ENCODE measurements at places on chromosomes 5 and 9. TPM values are rescaled to one million over a fixed set of nuclear protein-coding genes. Genes with fewer than 3 reads are reported as not detected.

GRCh38 chr5:154358516-154359220 is 87.1 kb upstream of the SAP30L start:
- DNase-seq, result no peak

DNA sequence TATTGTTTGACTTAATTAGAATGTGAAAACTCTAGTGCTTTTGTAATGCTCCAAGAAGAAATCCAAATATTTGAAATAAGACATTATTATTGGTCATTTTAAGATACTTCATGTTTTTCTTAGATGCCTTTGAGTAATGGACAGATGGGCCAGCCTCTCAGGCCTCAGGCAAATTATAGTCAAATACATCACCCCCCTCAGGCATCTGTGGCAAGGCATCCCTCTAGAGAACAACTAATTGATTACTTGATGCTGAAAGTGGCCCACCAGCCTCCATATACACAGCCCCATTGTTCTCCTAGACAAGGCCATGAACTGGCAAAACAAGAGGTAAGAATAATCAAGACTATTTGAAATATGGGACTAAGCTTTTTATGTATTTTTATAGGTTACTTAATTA is 69.2 kb upstream of the SREK1 start:
- no peak for DNase-seq

- DNase-seq, result no peak
Measured at GRCh38 chr5:119532637-119533036, 80.3 kb downstream of the HSD17B4 start.

- DNase-seq, result no peak
Measured at GRCh38 chr5:156981481-156981880, 18.5 kb upstream of the TIMD4 start.

DNA sequence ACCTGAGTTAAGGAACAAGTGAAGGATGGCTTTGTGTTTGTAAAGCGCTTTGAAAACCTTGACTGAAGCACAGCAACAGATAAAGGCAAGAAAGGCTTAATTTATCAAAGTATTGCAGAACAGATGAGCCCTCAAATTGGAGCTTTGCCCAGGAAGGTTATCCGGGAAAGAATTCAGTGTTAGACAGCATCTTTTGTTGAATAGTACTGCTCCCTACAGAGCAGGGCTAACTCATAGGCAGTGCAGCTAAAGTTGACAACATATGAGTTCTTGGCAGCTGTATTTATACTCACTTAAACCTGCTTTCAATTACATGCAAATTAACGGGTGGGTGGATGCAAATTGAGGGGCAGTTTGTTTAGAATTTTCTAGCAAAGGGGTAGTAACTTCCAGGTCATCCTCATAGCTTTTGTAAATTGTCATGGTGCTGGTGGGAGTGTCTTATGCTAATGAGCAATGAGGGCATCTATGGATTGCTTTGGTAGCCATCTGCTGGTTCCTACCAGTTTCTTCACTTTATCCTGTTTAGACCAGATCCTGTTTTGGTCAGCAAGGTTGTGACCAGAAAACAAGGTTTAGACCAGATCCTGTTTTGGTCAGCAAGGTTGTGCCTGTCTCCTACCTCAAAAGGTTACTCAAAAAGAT is 105.8 kb downstream of the GDA start:
- DNase-seq, result no peak

- DNase-seq, result no peak
Measured at GRCh38 chr9:115137526-115137925, 19.6 kb upstream of the TNC start.

DNLZ gene
- total RNA-seq, result 57.7 TPM

TEK gene
- 9.0 TPM for total RNA-seq

PCDHGA4 gene
- 1.6 TPM for total RNA-seq
